Activated T-cell treated with anti-CD3 and anti-CD28 coated beads, Interleukin-2, amount 50 U/mL, for 24 hours (primary cell): ENCODE measurements at places on chromosomes 16 and 17.

GRCh38 chr16:80586476-80586875, 45.7 kb downstream of the DYNLRB2 start:
- H3K4me1 ChIP-seq = peaks cover 62% of the 10 kb centered on the region
- H3K4me3 ChIP-seq = no peak overlapping the region
- peaks cover 14% of the 10 kb centered on the region for H3K27me3 ChIP-seq
- peak overlapping the region; percentile 34 for H3K27ac ChIP-seq

DNA sequence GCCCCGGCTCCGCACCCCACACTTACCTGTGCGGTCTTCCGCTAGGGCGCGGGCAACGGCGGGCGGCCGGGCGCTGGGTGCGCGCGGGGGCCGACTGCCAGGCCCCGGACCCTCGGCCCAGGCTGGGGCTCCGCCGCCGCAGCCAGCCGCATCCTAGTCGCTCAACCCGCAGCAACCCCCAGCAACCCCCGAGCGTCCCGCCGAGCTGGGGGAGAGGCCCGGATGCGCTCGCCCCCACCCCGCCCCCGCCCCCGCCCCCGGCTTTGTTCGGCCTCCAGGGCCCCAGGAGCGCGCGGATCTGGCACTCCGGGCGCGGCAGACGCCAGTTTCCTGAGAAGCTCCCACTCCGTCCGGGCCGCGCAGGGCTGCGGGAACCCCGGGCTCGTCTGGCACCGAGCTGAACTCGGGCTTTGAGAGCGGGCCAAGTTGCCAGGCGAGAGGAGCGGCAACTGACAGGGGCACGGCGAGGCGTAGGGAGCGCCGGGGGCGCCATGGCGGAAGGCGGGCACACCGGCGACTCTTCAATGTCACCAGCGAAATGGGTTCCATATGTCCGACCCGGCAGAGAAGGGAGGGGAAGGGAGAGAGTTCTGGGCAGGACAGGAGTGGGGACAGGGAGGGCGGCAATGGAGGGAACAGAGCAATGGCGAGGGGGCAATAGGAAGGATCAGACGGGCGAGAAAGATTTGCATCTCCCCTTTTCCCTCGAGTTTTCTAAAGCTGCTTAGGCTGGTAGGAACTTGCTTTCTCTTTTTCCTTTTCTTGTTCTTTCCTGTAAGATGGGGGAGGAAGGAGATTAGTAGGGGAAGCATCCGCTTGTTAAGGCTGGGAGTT, 13.7 kb downstream of the HOXB4 start:
- no peaks in the 10 kb centered on the region for H3K36me3 ChIP-seq
- H3K4me1 ChIP-seq = peaks cover 10% of the 10 kb centered on the region
- H3K27me3 ChIP-seq = peaks cover 23% of the 10 kb centered on the region
- no peak for DNase-seq

DNA sequence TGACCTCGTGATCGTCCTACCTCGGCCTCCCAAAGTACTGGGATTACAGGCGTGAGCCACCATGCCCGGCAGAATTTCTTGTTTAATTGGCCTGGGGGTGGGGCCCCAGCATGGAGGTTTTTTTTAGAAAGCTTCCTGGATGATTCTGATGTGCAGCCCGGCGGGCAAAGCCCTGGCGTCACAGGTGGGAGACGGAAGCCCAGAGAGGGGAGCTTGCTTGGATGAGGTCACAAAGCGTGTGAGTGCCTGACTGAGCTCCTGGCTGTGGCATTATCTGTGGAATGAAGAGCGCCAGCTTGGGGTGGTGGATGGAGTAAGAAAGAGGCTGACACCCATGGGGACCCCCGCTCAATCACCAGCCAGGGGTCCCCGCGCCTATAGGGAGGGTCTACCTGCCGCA, 4.1 kb downstream of the VASN start:
- no peak overlapping the region for H3K4me3 ChIP-seq
- H3K27ac ChIP-seq = peak overlapping the region; percentile 4
- no peaks in the 10 kb centered on the region for H3K27me3 ChIP-seq
- no peak for DNase-seq
- H3K4me1 ChIP-seq = peaks cover 21% of the 10 kb centered on the region

DNA sequence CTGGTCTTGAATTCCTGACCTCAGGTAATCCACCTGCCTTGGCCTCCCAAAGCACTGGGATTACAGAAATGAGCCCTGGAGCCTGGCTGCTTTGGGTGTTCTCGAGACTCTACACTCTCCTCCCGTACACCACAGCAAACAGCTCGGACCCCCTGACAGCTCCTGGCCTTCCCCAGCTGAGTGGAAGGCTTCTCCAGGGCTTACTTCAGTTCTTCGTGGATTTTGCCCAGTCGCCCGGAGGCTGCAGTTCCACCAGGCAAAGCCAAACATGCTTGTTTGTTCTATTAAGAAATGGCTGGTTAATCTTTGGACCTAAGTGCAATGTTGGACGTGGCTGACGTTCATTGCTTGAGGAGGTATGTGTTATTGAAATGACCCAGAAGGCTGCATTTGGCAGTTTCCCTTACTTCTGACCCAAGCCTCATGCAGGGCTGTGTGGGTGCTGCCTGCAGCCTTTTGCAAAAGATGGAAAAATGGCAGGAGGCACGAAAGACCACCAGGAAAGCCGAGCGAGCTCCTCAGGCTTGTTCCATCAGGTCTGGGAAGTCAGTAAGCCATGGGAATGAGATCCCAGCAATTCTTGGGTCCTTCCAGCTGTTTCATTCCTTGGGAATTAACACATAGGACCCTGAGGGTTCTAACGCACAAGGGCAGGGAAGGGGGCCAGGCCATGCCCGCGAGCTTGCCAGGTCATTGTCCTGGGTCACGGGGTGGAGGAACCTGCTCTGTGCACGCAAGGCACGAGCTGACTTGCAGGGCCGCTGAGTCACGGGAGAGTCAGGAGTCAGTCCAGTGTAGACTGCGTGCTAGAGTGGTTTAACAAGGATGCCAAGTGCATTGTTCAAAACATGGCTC, 23.9 kb upstream of the KLHDC4 start:
- no peaks in the 10 kb centered on the region for H3K4me1 ChIP-seq
- no peak overlapping the region for H3K4me3 ChIP-seq
- H3K27me3 ChIP-seq = no peaks in the 10 kb centered on the region
- H3K36me3 ChIP-seq = no peaks in the 10 kb centered on the region
- DNase-seq = no peak
- no peak overlapping the region for H3K27ac ChIP-seq

DNA sequence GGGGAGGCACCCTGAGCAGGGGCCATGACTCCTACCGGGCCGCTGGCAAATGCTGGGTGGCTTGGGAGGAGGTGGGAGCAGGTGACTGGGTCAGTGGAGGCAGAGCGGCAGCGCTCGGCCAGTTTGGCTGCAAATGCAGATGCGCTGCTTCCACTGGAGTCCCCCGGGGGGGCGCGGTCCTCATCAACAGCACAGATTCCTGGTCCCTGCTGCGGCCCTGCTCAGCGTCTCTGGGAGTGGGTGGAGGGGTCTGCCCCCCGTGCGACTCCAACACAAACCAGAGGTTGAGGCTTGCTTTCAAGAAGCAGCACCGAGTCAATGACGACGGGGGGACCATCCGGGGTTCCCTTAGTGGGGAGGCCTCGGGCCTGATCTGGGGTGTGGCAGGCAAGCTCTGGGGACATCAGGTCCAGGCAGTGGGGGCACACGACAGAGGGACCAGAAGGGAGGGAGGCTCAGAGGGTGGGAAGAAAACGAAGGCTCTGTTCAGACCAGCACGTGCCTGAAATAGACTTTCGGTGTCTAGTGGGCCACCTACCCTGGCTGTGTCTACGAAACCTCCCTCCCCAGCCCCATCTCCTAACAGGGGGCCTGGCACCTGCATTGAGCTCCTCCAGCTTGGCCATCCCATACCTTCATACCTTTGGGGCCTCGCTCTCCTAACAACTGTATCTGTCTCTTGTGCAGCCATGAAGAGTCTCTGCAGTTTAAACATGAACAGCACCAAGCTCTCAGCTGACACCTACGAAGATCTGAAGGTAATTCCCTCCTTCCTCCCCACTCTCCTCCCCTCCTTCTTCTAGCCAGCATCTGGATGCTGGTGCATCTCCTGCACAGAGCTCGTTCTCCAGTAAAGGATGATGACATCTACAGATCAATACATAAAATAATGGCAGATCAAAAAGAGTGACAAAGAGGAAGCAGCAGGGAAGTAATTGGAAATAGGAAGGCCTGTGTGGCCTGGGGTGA, 72.5 kb upstream of the PLCG2 start:
- no peak for DNase-seq
- H3K36me3 ChIP-seq = peaks cover 60% of the 10 kb centered on the region
- peaks cover 4% of the 10 kb centered on the region for H3K4me1 ChIP-seq
- H3K27ac ChIP-seq = peak overlapping the region; percentile 32

- H3K4me1 ChIP-seq = peaks cover 29% of the 10 kb centered on the region
- no peak overlapping the region for H3K27ac ChIP-seq
- H3K27me3 ChIP-seq = no peaks in the 10 kb centered on the region
- H3K36me3 ChIP-seq = peaks cover 63% of the 10 kb centered on the region
- peak; percentile 20 for DNase-seq
- no peak overlapping the region for H3K4me3 ChIP-seq
These were observed 188.8 kb upstream of the CHMP6 start for GRCh38 chr17:80802626-80803450.

DNA sequence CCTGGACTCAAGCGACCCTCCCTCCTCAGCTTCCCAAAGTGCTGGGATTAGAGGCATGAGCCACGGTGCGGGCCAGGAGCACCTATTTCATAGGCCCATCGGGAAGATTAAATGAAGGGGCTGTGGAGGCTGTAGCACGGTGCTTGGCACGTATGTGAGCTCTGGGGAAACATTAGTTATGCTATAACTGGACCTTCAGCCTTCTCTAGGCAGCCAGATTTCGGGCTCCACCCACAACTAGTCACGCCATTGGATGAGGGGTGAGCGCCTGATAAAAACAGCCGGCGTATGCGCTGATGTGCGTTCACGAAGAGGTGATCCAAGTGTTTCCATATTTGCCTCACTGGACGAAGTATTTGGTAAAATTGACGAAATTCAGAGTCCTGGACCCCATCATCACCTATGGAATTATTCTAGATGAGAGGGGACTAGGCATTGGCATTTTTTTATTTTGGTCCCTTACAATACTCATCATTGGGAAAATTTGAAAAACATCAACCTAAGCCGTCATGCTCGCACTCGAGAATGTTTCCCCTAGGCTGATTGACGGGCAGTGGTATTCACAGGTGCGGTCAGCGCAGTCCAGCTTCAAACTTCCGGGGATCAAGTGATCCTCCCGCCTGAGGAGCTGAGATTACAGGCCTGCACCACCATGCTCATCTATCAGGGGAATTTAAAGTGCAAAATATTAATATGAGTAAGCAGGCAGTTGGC, 1.8 kb upstream of the ANKRD11 start:
- peak overlapping the region; percentile 96 for H3K27ac ChIP-seq
- H3K27me3 ChIP-seq = no peaks in the 10 kb centered on the region
- H3K4me3 ChIP-seq = peak overlapping the region; percentile 87
- DNase-seq = no peak
- peaks cover 38% of the 10 kb centered on the region for H3K36me3 ChIP-seq

GRCh38 chr16:6777624-6778023, 555.0 kb upstream of the RBFOX1 start:
- no peak for DNase-seq
- no peaks in the 10 kb centered on the region for H3K36me3 ChIP-seq
- H3K27me3 ChIP-seq = no peaks in the 10 kb centered on the region
- no peak overlapping the region for H3K27ac ChIP-seq
- H3K4me1 ChIP-seq = no peaks in the 10 kb centered on the region

GRCh38 chr17:3531266-3532101, 26.1 kb downstream of the TRPV3 start:
- H3K4me3 ChIP-seq = no peak overlapping the region
- DNase-seq = no peak
- peaks cover 14% of the 10 kb centered on the region for H3K27me3 ChIP-seq
- no peaks in the 10 kb centered on the region for H3K36me3 ChIP-seq
- H3K27ac ChIP-seq = no peak overlapping the region

- no peaks in the 10 kb centered on the region for H3K36me3 ChIP-seq
- H3K27me3 ChIP-seq = no peaks in the 10 kb centered on the region
- H3K4me1 ChIP-seq = peaks cover 18% of the 10 kb centered on the region
- no peak overlapping the region for H3K27ac ChIP-seq
These were observed 14.4 kb downstream of the SYCE1L start for GRCh38 chr16:77213542-77214106.

- no peak overlapping the region for H3K4me3 ChIP-seq
- H3K27me3 ChIP-seq = peaks cover 9% of the 10 kb centered on the region
These were observed 173.7 kb downstream of the TRIM37 start for GRCh38 chr17:58932956-58933355.

DNA sequence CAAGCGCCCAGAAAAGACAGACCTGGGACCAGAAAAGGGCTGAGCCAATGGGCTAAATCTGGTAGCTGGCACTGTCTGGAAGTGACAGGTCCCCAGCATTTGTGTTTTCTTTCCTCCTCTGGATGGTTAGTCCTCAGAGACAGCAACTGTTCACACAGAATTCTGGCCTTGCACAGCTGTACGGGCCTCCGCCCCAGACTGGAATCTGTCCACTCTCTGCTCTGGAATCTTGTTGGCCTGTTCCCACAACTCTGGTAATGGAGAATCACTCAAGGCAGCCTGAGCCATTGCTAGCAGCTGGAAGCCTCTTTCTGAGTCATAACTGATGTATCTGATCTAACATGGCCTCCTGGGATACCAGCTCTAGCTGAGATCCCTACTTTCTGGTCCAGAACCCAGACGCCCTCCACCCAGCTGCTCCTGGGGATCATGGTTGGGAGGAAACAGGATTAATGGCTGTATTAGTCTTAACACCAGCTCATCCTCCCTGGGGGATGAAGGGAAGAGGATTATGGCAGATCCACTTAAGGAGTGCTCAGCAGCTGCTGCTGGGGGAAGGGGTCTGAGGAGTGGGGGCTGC, 9.1 kb downstream of the ZNF668 start:
- H3K27me3 ChIP-seq = no peaks in the 10 kb centered on the region
- peak overlapping the region; percentile 45 for H3K4me3 ChIP-seq
- peak overlapping the region; percentile 88 for H3K27ac ChIP-seq
- no peak for DNase-seq
- H3K36me3 ChIP-seq = peaks cover 64% of the 10 kb centered on the region
- H3K4me1 ChIP-seq = peaks cover 46% of the 10 kb centered on the region

- H3K27me3 ChIP-seq = no peaks in the 10 kb centered on the region
These were observed 56.2 kb upstream of the CRISPLD2 start for GRCh38 chr16:84763629-84764028.

DNA sequence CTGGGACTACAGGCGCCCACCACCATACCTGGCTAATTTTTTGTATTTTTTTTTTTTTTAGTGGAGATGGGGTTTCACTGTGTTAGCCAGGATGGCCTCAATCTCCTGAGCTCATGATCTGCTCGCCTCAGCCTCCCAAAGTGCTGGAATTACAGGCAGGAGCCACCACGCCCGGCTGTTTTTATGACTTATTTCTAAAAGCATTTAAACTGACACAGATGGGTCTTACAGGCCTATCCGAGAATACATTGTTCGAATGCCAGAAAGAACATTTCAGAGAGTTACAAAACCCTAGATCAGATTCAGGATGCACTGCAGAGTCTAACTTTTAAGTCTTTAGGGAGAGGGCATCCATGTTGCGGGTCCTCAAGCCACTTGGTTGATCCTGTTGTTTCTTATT, 234.7 kb upstream of the MAF start:
- H3K36me3 ChIP-seq = no peaks in the 10 kb centered on the region
- no peak overlapping the region for H3K27ac ChIP-seq
- H3K27me3 ChIP-seq = no peaks in the 10 kb centered on the region

GRCh38 chr17:82371333-82372248, at the start of gene UTS2R:
TSS of gene UTS2R (plus strand) at chr17:82371765. CDS start at chr17:82374325, 2,560 bp downstream.
- H3K4me1 ChIP-seq = peaks cover 16% of the 10 kb centered on the region
- H3K36me3 ChIP-seq = no peaks in the 10 kb centered on the region
- H3K27me3 ChIP-seq = peaks cover 49% of the 10 kb centered on the region
- DNase-seq = no peak
- peak within 1 kb of the TSS; percentile 57 for H3K4me3 ChIP-seq

GRCh38 chr17:49570540-49571242, 5.0 kb upstream of the NXPH3 start:
- peak overlapping the region; percentile 87 for H3K4me3 ChIP-seq
- H3K27ac ChIP-seq = peak overlapping the region; percentile 33
- H3K4me1 ChIP-seq = peaks cover 17% of the 10 kb centered on the region
- DNase-seq = no peak
- peaks cover 61% of the 10 kb centered on the region for H3K27me3 ChIP-seq
